Gastroesophageal sphincter (tissue), 4 donors: ENCODE measurements at places on chromosomes 16 and 17. TPM values are rescaled to one million over a fixed set of nuclear protein-coding genes. Genes with fewer than 3 reads are reported as not detected.

SCN4A gene
- total RNA-seq: 0.40 TPM

TOP2A gene
- 0.40 TPM for total RNA-seq

PGS1 gene
- 41.6 TPM for total RNA-seq

PLCG2 gene
- total RNA-seq: 11.4 TPM

MFAP4 gene
- 178 TPM for total RNA-seq

WFIKKN1 gene
- total RNA-seq: 0.35 TPM

USP31 gene
- total RNA-seq: 11.2 TPM

- no peak for ATAC-seq
Measured at GRCh38 chr16:57413301-57413730, 8.7 kb downstream of the CCL17 start.

GRCh38 chr16:89426736-89427530 lies 63.4 kb downstream of the ANKRD11 start:
- no peak for ATAC-seq

GRCh38 chr16:72896485-72897118 lies 151.3 kb downstream of the ZFHX3 start:
- ATAC-seq: no peak

GRCh38 chr16:52492789-52493357 lies 54.1 kb downstream of the TOX3 start:
- ATAC-seq: no peak

DNA sequence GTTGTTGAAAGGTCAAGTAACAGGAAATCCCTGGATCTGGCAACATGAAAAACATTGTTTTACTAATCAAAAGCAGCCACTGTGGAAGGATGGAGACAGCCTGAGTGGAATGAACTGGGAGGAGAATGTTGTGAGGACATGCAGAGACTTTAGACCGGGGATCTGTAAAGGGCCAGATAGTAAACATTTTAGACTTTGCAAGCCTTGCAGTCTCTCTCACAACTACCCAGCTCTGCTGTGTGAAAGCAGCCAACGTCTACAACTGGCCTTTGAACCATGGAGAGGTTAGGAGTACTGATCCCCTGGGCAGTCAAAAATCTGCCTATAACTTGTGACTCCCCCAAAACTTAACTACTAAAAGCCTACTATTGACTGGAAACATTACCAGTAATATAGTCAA lies 41.5 kb upstream of the TOM1L1 start:
- no peak for ATAC-seq

- no peak for ATAC-seq
Measured at GRCh38 chr16:1006781-1007180, 25.2 kb downstream of the SOX8 start.

DNA sequence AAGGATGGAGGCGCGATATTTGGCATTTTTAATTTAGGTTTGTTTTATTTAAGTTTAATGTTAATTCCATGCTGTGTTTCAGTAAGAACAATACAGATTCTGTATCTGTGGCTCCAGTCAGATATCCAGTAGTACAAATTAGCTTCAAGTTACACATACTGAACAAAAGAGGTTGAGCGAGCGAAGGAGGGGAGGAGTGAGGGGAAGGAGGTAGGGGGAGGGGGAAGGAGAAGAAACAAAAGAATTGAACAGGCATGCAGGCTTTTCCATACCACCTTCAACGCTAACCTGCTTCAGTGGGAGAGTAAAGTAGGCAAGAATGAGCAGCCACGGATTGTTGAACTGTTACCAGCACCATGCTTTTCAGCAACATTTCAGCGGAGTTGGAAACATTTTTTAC lies 55.5 kb downstream of the YWHAE start:
- ATAC-seq: no peak

- no peak for ATAC-seq
Measured at GRCh38 chr16:69724981-69725479, 1.3 kb downstream of the NQO1 start.

- no peak for ATAC-seq
Measured at GRCh38 chr16:9900576-9900975, 281.7 kb downstream of the GRIN2A start.

DNA sequence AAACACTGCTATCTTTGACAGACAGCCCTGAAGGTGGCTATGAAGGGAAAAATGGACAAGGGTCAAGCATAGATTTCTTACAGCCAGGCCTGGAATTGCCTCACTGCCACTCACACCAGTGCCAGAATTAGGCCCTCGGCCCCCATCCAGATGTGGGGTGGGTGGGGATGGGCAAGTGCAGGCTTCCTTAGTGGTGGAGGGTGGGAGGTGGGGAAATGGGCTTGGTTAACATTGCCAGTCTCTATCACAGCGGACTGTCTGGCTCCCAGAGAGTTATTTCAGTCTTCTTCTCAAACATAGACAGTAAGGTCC lies 24.9 kb downstream of the B9D1 start:
- no peak for ATAC-seq

DNA sequence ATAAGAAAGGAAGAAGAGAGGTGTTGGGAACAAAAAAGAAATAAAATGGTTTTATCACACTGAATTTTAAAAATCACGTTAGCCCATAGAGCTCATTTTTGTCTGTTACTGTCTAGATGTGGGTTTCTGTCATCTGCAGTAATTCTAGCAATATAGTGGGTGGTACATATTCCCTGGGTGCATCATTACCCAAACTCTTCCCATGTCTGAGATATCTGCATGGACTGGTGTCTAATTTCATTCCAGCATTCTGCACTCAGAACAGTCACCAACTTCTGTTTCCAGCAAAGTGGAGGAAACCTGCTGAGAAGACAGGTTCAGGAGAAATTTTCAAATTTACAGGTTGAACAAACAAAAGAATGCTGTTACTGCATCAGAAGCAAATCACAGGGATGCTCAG lies 263.8 kb downstream of the CDH11 start:
- no peak for ATAC-seq

DNA sequence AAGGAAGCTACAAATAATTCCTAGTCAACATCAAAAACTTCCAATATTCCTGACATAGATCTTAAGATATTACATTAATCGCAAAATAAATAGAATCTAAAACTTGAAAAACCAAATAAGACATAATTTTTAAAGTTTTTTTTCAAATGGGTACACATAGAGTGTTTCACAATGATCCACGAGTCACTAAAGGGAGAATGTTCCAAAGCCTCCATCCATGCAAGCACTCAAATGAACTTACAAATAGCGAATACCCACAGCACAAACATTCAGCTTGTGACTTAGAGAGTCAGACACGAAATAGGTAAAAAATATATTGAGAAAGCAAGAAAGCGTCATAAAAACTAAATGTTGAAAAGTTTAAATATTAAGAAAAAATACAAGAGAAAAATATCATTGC lies 65.7 kb downstream of the CEP112 start:
- no peak for ATAC-seq

DNA sequence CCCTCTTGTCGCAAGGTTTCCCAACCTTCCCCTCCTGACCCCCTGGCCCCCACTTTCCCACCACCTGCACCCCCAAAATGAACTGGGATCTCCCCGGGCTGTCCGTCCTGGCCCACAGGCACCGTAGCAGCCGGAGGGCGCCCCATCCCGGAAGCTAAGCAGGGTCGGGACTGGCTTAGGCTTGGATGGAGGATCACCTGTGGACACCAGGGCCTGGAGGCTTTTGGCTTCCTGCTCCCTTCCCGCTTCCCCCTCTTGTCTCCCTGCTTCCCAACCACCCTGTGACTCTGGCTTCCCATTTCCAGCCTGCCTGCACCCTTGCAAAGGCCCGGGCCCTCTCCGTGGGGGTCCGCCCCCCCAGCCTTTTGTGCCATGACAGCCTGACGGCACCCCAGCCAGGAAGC lies 2291.3 kb downstream of the TP53TG3F start:
- no peak for ATAC-seq

- ATAC-seq: no peak
Measured at GRCh38 chr17:8800656-8801055, 1.5 kb upstream of the MFSD6L start.
